ENCODE measurements at places on chromosomes 13 and 19.
A peak's percentile ranks its signal among the peaks of the same experiment; 100 is the strongest.

GRCh38 chr13:100870898-100871297 lies 196.3 kb upstream of the TMTC4 start:
- no peak for DNase-seq

DNA sequence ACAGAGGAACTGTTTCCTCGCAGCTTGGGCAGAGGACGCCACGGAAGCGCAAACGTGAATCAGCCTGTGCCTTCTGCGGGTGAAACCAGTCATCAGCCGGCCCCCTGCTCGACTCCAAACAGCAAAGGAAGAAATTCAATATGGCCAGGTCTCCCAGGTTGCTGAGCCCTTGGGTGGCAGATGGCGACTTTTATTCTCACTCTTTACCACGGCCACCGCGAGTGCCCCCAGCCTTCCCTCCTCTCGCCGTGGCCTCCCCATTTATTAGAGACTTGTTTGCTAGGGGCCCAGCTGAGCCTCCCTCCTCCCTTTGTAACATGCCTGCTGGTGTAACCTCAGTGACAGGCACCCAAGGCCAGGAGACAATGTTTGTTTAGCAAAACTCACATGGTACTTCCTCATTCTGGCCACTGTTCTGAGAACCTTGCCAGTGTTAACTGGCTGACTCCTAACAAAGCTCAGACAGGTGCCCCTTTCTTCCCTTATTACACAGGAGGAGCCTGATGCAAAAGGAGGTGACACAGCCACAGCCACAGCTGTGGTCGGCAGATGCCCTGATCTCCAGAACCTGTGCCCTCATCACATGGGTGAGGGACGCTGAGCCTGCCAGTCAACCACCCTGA lies 5.8 kb downstream of the RAB20 start:
- DNase-seq, result peak; percentile 18

DNA sequence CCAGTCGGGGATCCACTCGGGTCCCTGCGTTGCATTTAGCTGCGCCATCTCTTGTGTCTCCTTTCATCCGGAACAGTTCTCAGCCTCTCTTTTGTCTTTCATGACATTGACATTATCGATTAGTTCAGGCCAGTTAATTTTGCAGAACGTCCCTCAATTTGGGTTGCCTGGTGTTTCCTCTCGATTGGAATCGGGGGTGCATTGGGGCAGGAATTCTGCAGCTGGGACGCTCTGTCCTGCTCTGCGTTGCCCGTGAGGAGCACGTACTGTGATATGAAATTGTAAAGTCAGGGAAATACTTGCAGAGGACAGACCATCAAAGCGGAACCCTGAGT lies 22.4 kb downstream of the MARK4 start:
- DNase-seq, result no peak

DNA sequence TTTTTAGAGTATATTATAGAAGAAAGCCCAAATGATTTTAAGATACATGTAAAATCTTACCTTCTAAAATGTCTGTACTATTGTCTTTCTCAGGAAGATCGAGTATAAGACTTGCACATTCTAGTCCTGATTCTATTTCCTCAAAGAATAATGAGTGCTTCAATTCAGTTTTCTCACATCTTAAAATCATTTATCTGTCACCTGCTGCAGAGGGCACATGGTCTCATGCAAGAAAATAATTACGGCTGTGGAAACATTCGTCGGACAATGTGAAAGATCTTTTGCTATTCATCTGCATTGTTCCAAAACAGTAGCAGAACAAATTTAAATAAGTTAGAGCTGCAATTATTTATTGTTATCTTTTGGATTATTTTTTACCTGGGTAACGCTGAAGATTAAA lies 1403.5 kb downstream of the PCDH9 start:
- DNase-seq, result no peak

GRCh38 chr13:73844986-73845385 lies 289.2 kb downstream of the KLF12 start:
- no peak for DNase-seq

DNA sequence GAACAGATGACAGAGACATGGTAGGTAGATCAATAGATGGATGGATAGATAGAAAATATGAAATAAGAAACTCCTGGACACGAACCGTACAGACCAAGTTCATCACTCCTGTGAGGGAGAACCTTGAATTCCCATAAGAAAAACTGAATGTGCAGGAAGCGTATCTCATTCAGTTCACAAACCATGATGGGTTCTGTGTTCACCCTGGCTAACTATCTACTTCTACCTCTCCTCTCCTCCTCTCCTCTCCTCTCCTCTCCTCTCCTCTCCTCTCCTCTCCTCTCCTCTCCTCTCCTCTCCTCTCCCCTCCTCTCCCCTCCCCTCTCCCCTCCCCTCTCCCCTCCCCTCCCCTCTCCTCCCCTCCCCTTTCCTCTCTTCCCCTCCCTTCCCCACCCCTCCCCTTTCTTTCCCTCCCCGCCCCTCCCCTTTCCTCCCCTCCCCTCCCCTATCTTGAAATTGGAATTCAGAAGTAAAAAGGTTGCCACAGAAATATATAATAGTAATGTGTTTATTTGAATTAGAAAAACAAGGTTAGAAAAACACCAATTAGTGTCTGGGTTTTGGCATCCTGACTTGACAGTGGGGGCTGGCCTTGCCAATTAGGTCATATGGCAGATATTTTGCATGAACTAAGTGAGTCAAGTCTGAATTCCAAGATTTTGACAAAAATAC lies 75.9 kb downstream of the ANKRD10 start:
- no peak for DNase-seq

DNA sequence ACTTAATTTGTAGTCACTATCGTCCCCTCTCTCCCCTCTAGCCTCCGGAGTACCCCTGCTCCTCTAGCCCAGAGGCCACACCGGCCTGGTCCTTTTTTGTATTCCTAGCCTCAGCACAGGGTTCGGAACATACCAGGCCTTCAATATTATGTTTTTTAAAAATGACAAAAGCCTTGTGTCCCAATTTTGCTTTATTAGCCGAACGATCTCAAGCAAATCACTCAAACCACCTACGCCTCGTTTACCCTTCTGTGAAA lies 463 bp upstream of the POMP start:
- DNase-seq, result no peak

DNA sequence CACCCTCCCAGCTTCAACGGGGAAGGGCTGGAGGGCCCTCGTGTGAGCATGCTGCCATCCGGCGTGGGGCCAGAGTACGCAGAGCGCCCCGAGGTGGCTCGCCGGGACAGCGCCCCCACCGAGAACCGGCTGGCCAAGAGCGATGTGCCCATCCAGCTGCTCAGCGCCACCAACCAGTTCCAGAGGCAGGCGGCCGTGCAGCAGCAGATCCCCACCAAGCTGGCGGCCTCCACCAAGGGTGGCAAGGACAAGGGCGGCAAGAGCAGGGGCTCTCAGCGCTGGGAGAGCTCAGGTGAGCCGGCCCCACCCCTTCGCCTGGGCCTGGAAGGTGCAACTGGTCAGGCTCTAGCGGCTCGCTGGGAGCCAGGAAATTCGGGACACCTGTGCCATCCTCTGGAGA lies 20.0 kb downstream of the PEX11G start:
- no peak for DNase-seq

DNA sequence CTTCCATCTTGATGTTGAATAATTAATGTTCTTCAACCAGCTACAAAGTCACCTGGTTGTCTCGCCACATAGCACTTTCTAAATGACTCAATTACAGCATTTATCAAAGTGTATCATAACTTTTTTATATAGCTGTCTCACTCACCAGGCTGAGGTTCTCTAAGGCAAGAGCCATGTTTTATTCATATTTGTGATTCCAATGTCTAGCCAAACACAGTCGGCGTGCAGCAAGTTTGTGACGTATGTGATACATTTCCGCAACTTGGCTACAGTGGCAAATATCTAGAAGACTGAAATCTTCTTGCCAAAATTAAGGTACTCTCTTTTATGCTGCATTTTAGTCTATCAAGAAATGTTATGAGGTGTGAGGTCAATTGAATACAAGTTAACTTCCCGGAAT lies 94.2 kb upstream of the WASF3 start:
- DNase-seq, result no peak

- DNase-seq, result peak; percentile 95
Observed at GRCh38 chr13:106507560-106508274, 27.7 kb downstream of the EFNB2 start.

DNA sequence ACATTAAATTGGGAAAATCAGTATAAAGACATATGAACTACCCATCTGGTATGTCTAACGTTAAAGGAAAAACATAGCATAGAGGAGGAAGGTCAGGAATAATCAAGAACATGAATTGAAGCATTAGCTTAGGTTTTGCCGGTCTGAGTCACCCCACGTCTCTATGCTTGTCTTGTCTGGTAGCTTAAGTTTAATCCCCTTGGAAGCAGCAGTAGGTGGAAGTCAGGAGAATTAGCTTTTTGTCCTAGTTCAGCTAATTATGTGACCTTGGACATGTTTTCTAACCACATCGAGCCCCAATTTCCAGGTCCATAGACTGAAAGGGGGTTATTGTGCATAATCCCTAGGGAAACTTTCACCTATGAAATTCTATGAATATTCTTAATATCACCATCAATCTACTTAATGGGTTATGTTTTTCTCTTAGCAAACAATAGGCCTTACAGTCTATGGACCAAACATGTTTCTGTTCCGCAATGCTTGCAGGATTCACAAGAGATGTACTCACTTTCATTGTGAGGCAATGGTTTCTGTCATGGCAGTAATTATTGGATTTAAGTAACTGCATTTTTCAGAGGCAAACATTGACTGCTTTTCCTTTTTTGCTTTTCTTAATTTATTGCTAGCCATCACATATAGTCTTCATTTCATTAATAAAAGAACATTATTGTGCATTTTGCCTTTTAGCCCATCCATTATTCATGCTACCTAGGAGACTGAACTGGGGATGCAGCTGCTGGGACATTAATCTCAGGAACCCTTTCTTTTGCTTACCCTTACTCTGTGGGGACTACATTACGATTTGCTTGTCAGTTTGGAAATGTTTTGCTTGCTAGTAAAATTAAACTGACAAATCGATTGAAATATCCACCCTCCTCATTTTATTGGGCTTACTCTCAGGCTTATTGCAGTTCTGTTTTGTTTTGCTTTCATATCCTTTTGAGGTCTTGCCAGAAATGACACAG lies 304.8 kb upstream of the MAB21L1 start:
- no peak for DNase-seq

- peak; percentile 69 for DNase-seq
Observed at GRCh38 chr13:32045982-32046785, 14.6 kb downstream of the FRY start.

GRCh38 chr19:50358483-50359327 lies 6.7 kb downstream of the NAPSA start:
- peak; percentile 81 for DNase-seq

- no peak for DNase-seq
Observed at GRCh38 chr19:47353307-47353712, 4.2 kb downstream of the DHX34 start.

- no peak for DNase-seq
Observed at GRCh38 chr19:31533114-31533513, 183.9 kb upstream of the TSHZ3 start.

GRCh38 chr19:49635530-49636232 lies 4.3 kb downstream of the RRAS start:
- DNase-seq, result no peak

- DNase-seq, result no peak
Observed at GRCh38 chr19:55441319-55441691, 1.8 kb downstream of the SHISA7 start.

- no peak for DNase-seq
Observed at GRCh38 chr19:10858204-10858828, 10.1 kb downstream of the C19orf38 start.

- DNase-seq, result peak; percentile 34
Observed at GRCh38 chr13:78596399-78596735, 7.0 kb downstream of the POU4F1 start.

GRCh38 chr13:69565334-69565733 lies 542.3 kb upstream of the ATXN8OS start:
- DNase-seq, result no peak

DNA sequence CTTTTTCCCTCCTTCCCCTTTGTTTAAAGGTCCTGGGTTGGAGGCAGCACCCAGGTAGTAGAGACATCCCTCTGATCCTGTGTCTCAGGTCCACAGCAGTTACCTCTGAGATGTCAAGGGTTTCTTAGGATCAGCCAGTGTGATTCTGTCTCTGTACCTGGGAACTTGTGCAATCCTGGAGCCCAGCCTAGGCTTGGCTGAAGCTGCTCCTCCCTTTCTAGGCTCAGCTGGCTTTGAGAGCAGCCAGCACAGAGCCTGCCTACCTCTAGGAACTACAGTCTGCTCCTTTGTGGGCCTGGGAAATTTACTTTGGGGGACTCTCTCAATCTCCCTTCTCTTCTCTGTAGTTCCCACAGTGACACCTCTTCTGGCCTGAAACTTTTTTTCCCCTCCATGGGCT lies 171.6 kb downstream of the MTUS2 start:
- no peak for DNase-seq

DNA sequence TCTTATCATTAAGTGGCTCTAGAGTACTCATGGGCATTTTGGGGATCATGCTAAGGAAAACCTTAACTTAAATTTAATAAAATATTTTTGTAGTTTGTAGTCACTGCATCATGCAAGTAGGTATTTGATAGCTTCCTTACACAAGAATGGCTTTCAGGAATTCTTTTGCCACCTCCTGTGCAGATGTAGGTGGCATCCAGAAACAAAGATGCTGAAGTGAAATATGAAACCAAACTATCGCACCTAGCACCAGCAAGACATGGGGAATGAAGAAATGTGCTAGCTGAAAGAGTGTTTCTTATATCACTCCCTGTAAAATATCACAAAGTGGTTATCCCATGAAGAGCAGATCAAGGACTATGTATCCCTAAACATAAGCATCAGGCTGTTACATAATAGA lies 924.5 kb upstream of the PRR20A start:
- no peak for DNase-seq

DNA sequence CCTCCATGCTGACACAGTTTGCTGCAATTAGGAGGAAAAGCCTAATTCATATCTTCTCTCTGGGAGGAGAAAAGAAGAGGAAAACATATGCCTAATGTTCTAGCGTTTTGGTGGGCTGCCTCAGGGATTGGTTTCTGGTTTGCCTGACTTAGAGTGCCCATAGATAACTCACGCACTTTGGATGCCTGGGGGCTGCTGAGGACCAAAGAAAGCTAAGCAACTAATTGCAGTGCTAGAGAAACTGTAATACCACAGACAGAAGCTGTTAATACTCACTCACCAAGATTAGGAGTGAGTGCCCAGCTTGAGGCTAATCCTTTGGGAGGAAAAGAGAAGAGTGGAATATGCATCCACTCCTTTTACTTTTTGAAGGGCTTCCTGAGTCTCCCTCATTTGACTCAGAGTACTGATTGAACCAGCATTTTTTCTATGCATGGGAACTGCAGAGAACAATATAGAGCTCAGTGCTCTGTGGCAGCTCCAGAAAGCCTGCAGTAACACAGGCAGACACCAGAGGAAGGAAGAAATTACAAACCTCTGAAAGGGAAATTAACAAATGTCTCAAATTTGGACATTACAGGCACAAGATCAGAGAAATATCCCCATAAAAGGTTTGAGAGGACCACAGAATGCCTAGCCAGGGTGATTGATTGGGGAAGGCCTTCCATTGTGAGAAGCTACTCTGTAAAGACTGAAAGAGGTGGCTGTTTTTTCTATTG lies 666.4 kb downstream of the OLFM4 start:
- DNase-seq, result no peak

GRCh38 chr19:32201636-32202051 lies 143.8 kb upstream of the ZNF507 start:
- no peak for DNase-seq

- DNase-seq, result no peak
Observed at GRCh38 chr13:72290962-72291681, 424.1 kb upstream of the DACH1 start.

GRCh38 chr13:94860981-94861407 lies 148.6 kb upstream of the SOX21 start:
- DNase-seq, result peak; percentile 32
